ENCODE measurements at places on chromosomes 16 and 17.
A peak's percentile ranks its signal among the peaks of the same experiment; 100 is the strongest.

- DNase-seq, result no peak
These were observed 127.5 kb downstream of the CLEC16A start for GRCh38 chr16:11071829-11072228.

GRCh38 chr16:10688291-10688690 lies 6.4 kb downstream of the TEKT5 start:
- DNase-seq, result no peak

- peak; percentile 32 for DNase-seq
These were observed 1.6 kb downstream of the HBA1 start for GRCh38 chr16:177981-178667.

DNA sequence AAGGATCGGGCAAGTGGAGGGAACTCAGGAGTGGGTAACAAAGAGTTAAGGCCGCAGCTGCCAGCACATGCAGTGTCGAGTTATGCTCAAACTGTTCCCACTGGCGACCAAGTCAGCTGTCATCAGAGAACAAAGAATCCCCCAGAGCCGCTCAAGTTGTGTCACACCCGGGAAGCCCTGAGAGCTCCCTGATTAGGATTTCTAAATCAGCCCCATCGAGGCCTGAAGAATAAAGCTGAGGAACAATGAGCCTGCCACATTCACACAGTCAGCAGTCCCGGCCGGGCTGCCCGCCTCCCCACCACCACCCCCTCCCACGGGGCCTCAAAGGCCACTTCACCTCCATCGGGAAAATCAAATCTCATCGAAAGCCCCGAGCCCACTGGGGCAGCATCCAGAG lies 84.5 kb downstream of the SOX9 start:
- no peak for DNase-seq

DNA sequence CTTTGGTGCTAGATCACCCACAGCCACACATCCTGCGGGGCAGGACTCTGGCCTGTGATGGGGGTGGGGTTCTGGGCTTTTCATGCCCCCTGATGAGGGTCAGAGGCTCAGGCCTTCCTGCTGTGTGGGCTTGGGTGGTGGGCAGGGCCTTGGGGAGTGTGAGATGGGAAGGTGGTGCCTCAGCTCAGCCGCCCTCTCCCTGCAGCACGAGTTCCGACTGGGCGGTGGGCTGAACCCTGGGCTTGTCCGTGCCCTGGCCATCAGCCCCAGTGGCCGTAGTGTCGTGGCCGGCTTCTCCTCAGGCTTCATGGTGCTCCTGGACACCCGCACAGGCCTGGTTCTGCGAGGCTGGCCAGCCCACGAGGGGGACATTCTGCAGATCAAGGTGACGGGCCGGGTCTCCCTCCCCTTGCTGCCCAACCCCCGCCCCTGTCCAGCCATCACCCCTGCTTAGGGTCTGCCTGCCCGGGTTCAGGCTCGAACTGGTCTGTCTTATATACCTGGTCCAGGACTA lies 6.8 kb upstream of the SERPINF2 start:
- DNase-seq, result no peak

DNA sequence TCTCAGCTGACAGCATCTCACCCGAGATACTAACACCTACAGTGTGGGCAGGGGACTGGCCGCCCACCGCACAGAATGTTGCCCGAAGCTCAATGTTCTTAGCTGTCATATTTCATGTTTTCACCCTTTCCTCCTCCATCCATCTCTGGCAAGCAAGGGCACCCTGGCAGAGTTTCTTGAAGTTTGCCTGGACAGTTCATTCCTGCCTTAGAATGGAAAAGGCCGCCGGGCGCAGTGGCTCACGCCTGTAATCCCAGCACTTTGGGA lies 37.6 kb upstream of the TEX2 start:
- no peak for DNase-seq

GRCh38 chr17:46952115-46952514 lies 26.9 kb downstream of the RPRML start:
- DNase-seq, result no peak

DNA sequence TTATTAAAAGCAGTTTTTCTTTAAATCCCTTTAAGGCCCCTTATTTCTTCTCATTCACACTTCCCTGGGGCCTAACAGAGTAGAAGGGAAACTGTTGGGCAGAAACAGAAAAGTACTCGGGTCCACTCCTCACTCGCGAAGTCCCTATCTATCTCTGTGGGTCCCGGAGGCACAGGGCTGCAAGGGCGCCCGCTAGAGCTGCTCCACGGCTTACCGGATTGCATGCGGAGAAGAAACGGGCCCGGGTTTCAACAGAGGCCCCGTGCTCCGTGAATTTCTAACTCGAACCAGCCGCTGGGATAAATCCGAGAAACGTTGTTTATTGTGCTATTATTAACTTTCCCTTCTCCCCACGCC lies 4.3 kb downstream of the CBLN1 start:
- DNase-seq, result no peak

- DNase-seq, result no peak
These were observed 73.6 kb downstream of the GPRC5B start for GRCh38 chr16:19810817-19811731.

GRCh38 chr17:7136266-7136877 lies 21.8 kb upstream of the ASGR2 start:
- peak; percentile 46 for DNase-seq

GRCh38 chr17:53100126-53100525 lies 722.6 kb upstream of the KIF2B start:
- no peak for DNase-seq

DNA sequence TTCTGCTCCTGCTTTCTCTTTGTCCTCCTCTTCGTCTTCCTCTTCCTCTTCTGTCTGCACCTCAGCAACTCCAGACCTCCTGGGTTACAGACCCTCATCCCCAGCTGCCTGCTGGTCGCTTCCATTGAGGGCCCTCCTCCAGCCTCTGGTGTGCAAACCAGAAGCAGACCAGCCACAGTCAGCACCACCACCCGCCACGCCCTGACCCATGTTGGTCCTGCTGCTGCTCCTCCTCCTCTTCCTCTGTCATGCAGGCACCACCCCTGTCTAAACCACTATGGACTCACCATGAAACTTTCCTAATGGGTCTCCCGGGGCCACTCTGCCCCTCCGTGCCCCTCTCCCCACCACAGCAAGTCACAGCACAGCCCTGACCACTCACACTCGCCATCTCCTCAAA lies 11.4 kb upstream of the OGFOD3 start:
- no peak for DNase-seq
